ENCODE measurements at places on chromosomes 2 and 18.

DNA sequence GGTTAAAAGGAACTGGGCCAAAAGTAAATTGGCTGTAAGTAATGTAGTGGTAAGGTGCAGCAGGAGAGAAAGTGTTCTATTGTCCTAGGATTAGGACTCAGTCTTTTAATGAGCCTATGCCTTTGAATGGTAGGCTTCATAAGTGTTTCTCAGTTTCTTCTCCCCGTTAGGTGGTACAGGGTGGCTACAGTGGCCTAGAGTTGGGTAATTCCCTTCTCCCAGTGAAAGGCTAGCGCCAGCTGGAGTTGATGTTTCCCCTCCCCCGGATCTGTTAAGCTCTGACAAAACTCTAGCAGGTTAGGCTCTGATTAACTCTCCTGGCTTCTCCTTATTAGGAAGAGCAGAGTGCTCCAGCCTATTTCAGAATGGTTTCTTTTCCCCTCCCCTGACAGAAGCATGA is 127.7 kb downstream of the DNAH6 start:
- DNase-seq: no peak

DNA sequence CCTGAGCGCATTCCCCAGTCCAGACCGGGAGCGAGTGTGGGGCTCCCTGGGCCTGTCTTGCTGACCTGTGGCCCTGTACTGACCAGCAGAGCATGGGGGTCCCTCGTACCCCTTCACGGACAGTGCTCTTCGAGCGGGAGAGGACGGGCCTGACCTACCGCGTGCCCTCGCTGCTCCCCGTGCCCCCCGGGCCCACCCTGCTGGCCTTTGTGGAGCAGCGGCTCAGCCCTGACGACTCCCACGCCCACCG is 5.3 kb downstream of the NEU4 start:
- DNase-seq: no peak

DNA sequence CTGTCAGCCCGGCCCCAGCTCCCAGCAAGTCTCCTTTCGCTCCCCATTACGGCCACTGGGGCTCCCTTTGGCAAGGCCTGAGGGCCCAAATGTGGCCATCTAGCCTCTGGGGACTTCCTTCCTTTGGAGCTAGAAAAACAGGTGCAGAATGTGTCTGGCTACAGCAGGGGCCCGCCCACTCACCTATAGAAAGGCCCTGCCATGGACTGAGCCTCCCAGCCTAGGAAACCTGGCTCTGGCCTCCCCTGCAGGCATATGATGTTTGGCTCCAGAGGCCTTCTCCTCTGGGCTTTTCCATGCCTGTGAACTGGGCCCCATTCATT is 55.3 kb upstream of the ALPP start:
- DNase-seq: no peak

- DNase-seq: no peak
Observed at GRCh38 chr2:36597003-36597531, 901 bp downstream of the FEZ2 start.

GRCh38 chr2:23824777-23825212 is 102.1 kb downstream of the ATAD2B start:
- peak; percentile 35 for DNase-seq
